ENCODE measurements at places on chromosomes 6 and 20.

DNA sequence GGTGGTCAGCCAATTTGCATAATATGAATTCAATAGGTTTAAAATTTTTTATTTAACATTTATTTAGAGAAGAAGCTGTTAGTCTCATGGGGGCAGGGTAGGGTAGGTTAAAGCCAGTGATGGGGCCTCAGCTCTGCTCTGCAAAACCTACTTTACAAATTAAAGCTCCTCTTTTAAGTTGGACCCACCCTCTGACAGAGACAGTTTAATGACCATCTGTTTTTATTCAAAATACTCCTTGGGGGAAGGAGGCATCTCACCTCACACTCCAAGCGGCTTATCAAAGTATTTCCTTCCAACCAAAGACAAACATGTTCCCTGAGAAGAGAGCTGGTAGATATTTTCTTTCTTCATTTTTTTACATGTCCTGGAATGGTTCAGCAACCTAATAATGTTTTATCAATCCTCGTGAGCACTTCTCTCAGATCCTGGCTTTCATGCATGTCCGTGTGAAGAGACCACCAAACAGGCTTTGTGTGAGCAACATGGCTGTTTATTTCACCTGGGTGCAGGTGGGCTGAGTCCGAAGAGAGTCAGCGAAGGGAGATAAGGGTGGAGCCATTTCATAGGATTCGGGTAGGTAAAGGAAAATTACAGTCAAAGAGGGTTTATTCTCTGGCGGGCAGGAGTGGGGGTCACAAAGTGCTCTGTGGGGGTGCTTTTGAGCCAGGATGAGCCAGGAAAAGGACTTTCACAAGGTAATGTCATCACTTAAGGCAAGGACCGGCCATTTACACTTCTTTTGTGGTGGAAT is 184.7 kb downstream of the GJA1 start:
- DNase-seq = no peak

DNA sequence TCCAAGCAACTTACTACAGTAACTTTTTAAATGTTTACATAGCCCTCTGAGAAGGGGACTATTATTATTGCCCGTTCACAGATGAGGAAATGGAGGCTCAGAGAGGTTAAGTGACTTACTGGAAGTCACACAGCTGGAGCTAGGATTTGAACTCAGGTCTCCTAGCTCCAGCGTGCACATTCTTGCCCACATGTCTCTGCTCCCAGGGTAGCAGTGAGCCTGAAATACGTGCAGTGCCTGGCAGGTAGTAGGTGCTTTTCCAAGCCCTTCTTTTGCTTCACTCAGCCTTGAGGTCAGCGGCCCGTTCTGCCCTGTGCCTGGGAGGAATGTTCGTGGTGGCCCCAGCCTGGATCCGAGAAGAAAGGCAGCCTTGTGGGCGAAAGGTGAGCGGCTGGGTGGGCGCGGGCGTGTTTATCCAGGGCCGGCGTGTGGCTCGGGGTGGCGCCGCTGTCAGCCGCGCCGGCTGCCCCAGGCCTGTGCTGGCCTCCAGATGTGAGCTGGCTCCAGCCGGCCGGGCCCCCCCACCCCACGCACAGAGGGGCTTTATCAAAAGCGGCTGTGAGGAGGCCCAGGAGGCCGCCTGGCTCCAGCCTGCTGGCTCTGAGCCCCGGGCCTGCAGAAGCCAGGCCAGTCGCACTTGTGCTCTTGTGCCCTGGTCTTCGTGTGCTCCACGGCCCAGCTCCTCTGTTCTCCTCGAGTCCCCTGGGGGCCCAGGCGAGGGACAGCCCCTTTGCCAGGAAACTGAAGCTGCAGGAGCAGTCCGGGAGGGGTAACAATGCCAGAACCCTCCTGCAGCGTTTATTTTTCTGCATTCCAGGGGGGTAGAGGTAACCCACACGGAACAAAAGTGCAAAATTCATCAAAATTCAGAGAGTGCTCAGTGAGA is 58.1 kb downstream of the UBE2V1 start:
- no peak for DNase-seq

DNA sequence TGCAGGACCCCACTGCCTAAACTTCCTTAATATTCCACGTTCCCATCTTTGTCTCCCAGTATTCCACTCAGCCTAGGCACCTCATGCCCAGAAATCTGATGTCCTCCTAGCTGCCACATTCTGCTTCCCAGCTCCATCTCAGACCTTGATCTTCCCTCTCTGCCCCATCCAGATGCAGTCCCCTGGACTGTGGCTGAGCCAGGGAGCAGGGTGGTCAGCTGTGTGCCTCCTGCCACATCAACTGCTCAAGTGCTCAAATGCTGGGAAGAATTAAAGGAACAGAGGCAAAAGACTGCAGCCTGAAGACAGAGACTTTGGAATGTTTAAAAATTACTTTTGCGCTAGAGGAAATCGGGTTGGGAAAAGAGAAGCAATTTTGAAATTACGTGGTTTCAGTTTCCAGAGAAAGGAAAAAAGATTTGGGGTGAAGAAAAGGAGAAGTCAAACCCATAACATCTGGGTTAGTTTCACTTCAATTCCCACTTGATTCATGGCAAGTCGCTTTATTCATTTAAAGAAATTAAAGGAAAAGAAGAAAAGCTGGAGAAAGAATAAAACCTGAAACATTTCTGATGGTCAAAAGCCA is 704.8 kb downstream of the PTPRT start:
- DNase-seq = no peak

DNA sequence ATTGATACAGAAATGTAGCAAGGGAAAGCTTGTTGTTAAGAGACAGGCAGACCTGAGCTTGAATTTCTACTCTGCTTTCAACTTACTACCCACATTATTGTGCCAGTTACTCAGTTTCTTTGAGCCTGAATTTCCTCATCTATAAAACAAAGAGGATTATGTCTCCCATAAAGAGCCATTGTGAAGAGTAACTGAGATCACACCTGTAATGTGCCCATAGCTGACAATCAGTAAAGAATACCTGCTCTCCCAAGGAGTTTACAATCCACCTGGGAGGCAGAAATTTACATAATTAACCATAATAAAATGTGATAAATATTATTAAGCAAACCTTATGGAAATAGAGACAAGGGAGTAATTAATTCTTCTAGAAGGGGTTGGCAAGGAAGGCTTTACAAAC is 204.9 kb downstream of the EPM2A start:
- DNase-seq = no peak

DNA sequence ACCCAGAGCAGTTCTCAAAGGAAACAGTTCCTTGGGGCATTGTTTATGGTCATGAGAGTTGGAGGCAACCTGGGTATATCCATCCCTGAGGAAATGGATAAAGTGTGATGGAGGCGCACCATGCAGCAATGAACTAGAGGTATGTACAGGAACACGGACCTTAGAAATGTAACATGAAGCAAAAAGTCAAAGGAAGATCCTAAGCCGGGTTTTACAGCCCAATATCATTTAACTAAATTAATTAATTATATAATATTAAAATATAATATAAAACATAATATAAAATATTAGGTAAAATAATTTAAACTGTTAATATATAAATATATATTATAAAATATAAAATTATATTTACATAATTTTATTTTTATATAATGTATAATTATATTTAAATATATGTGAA is 44.1 kb upstream of the RNF8 start:
- no peak for DNase-seq

DNA sequence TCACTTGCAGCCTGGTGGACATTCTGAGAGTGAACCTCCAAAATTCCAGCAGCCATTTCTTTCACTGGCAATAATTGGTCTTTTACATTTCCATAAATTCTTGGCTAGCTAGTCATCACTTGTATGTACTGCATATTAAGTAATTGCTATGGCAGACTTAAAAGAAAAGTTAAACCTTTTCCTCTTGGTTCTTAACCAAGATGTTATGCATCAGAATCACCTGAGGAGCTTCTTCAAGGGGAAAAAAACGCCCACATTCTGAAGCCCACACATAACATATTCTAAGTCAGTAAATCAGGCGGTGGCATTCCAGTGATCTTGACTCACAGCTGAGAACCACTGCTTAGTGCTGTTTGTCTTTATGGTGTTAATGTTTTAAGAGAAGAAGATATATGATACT is 37.0 kb downstream of the CDC40 start:
- no peak for DNase-seq

DNA sequence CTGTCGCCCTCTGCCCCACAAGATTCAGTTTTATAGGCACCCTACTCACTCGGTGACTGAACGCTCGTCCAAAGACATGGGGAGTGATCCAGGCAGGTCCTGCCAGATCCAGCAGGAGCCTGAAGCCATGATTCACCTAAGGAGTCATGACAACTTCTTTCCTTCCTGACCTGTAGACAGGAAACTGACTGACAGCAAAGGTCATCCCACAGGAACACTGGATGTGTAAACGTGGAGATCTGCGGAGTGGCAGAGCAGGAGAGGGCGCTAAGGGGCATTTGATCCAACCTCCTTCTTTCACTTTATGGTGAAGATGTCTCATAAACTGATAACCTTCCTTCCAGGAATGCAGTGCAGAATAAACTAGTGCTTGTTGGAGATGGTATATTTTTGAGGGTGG is 192.2 kb downstream of the GJA10 start:
- DNase-seq = no peak

GRCh38 chr20:558117-558516 is 14.5 kb upstream of the CSNK2A1 start:
- DNase-seq = no peak

- peak; percentile 6 for DNase-seq
These were observed 81.3 kb upstream of the SPTLC3 start for GRCh38 chr20:12927489-12927888.

GRCh38 chr20:58753267-58753921 is 60.8 kb downstream of the NPEPL1 start:
- no peak for DNase-seq

DNA sequence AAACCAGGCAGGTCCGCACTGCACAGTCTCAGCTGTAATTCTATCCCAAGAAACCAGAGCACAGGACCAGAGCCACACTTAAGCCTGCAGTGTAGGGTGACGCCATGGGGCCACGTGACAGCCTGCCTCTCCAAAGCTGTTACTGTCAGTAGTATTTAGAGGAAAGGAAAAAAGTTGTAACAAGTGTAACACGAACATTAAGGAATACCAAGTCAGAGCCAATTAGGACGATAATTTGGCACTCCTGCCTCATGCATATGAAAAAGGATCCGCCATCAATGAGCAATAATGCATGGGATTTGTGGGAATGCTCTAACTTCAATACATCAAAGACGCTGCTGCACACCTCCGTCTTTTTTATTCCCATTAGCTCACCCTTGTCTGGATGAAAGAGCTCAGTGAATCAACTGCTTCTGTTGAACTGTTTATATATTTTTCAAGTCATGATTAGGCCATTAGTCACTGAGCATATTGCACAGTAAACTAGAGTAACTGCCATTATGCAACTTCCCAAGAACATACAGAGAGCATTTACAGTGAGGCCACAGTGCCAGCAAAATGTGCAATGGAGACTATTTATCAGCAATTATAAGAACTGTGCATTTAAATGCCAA is 79.9 kb downstream of the ATXN1 start:
- peak; percentile 63 for DNase-seq
